NCI-H1092 (cell line): ENCODE measurements at places on chromosomes 1 and 21.
A peak's percentile ranks its signal among the peaks of the same experiment; 100 is the strongest.

- peak; percentile 32 for DNase-seq
Measured at GRCh38 chr1:46477153-46477929, 12.3 kb upstream of the DMBX1 start.

- peak; percentile 16 for DNase-seq
Measured at GRCh38 chr1:232038706-232039677, 412.4 kb downstream of the DISC1 start.

GRCh38 chr1:247459507-247459906 is 1.6 kb upstream of the OR2B11 start:
- DNase-seq = no peak

DNA sequence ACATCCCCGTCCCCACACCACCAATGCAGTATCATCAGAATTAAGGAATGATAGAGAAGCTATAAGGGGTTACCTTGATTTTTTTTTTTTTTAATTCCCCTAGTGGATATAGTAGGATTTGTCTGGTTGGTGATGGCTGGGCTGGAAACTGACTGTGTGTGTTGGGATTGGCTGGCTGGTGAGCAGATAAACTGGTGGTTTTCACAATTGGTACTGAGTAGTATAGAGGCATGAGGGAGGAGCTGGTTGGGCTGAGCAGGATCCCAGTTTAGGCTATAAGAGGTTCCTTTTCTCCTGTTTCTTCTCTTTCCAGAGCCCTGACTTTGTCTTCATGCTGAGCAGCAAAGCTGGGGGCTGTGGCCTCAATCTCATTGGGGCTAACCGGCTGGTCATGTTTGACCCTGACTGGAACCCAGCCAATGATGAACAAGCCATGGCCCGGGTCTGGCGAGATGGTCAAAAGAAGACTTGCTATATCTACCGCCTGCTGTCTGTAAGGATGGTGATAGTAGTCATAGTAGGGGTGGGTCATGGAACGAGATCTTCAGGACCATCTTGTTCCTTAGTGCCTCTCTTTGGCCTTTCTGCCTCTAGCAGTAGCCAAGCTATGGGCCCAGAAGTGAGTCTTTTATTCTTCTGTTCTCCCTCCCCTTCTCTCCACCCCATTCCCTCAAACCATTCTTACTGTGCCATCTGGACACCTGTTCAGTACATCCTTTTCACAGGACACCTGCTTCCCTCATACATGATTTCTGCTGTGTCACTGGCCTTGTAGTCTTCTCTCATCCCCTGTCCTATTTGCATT is 26.9 kb downstream of the RAD54L start:
- no peak for DNase-seq

- DNase-seq = no peak
Measured at GRCh38 chr21:45243603-45244002, 44.1 kb downstream of the POFUT2 start.

DNA sequence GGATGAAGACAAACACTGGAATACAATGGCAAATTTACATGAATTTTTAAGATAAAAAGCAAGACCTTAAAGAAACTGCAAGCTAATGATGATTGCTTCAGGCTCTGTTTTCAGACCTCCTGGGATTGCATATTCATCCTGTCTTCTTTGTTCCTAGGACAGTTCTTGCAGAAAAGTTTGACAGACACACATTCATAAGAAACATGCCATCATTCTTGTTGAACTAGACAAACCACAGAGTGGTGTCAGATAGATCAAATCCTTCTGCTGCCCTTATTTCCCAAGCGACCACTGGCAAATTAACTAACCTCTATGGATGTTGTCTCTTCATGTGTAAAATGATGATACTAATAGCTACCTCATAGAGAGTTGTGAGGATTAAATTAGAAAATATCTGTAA is 181.3 kb downstream of the KCTD3 start:
- DNase-seq = no peak

- peak; percentile 44 for DNase-seq
Measured at GRCh38 chr21:40847951-40848350, 993 bp upstream of the DSCAM start.

DNA sequence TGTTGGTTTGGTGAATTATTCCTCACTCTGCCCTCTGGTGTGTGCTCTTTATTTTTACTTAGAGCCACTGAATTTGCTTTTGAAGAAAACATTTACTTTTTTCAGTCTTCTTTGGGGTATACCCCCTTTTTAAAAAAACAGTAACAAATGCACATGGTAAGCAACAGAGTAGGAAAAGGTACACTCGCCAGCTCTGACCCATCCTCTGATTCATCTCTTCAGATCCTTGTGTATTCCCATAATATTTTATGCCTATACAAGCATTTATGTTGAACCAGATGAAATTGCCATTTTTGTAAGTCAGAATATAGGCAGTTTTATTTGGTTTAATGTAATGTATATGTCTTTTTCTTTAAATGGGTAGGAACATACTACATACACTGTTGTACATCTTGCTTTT is 28.3 kb downstream of the TTC3 start:
- DNase-seq = no peak

DNA sequence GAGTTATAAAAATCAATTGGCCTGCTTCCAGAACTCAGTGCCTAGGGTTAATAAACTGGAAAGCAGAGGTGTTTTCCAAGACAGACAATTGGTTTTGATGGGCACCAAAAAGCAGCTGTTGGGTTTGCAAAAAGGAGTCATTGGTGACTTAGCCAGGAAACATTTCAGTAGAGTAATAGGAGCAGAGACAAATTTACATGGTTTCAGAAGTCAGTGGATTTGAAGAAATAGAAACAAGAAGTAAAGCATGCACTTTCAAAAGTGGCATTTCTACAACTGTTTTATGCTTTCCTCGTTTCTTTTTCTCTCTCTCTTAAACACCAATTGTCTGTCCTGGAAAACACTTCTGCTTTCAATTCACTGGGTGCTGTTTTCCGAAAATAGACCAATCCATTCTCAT is 87.8 kb downstream of the GLUL start:
- no peak for DNase-seq
